ENCODE measurements at places on chromosomes 6 and 20.

DNA sequence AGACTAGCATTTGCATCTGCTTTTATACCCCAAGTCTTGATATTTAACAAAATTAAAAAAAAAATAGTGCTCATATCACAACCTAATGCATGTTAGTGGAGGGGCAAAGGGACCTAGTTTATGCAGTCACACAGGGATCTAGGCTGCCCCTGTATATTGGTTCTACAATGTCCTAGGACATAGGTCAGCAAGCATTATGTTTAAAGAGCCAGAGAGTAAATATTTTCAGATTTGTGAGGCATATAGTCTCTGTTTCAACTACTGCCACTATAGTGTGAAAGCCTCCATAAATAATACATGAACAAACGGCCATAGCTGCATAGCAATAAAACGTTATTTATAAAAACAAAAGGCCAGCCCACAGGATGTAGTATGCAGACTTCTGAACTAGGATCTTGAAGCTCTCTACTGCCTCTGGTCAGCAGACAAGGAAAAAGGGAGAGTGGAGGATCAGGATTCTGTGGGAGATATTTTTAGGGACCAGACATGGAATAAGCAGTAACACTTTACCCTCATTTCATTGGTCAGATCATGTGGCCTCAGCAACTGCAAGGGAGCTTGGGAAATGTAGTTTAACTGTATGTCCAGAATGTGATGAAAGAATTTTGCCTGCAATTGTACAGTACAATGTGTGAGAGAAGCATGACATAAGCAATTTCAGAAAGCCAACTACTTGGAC is 414.2 kb upstream of the SPTLC3 start:
- DNase-seq, result no peak

- DNase-seq, result no peak
Measured at GRCh38 chr6:27406085-27406484, 17.5 kb downstream of the ZNF391 start.

DNA sequence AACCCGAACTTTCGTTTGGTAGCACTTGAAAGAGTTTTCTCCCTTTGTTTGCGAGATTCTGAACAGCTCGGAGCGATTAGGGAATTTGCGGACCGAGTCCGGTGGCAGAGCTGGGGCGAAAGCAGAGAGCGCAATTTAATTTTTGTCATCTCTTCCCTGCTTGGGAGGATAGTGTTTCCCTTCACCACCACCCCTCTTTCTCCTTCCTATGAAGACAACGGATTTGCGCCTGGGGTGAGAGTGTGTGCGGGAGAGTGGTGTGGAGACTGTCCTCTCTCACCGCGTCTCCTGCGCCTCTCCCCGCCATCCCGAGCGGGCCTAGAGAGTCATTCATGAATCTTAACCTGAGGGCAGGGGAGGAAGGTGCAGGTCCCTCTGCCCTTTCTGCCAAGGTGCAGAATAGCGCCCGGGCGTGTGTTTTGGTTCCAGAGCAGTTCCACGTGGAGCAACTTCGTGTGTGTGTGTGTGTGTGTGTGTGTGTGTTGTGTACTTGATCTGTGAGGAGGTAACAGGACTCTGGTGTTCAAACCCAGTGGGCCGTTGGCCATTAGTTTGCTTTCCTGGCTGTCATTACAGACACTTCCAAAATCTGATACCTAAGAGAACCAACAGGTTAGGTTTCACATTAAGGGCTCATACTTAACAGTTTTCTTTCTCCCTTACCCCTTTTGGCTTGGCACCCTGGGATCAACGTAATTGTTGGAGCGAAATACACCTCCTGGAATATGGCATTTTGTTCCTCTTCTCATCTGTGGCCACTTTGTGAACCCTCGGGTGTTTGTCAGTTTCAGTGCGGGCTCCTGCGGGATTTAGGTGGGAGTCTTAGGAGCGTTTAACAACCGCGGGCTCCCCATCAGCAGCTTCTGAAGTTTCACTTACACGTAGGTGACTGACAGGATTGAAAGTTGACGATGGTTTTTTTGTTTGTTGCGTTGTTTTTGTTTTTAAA is 1.8 kb downstream of the EYA4 start:
- DNase-seq, result no peak

- peak; percentile 42 for DNase-seq
Measured at GRCh38 chr6:75526502-75527127, 33.0 kb upstream of the FILIP1 start.

DNA sequence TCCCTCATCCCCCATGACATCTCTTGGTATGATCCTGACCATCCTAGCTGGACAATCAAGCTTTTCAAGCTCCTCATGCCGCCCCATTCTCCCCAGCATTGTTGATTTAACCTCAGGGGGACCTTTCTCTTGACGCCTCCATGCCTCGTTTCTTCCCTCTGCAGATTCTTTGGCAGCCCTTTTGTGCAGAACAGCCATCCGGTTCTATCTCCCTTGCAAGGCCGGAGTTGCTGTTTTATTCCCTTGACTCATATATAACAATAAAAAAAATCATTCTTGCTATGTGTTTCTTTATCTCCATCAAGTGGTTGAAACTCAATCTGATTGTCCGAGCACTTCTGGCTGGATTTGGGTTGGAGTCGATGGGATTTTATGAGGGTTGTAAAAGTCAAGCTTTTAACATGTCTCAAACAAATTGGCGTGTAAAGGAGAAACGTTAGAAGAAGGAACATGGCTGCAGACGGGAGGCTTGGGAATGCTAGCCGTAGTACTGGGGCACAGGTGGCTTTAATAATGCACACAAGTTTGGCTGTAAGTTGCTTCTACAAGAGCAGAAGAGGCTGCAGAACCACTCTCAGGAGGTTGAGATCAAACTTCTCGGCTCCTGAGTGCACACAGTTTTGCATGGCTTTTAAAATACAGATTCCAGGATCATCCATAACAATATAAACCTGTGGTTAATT is 3.9 kb upstream of the SULF2 start:
- DNase-seq, result no peak

- no peak for DNase-seq
Measured at GRCh38 chr20:2794202-2794748, 6.2 kb downstream of the CPXM1 start.

DNA sequence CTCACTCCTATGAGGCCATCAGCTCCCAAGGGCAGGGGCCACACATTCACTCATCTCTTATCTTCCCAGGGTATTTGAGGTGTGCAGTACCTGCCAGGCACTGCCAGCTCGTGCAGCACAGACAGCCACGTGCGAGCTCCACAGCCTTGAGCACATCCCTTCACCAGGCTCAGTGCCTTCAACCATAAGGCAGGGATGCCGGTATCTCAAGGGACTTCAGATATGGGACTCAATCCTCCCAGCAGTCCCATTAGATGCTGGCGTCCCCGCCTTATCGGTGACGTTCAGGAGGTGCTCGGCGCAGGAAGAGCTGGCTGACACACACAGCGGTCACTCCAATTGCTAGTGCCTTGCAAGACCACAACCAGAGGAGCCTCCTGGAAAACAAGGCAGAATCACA is 47.0 kb downstream of the EZR start:
- no peak for DNase-seq

GRCh38 chr6:24574809-24575208 is 71.2 kb downstream of the KIAA0319 start:
- peak; percentile 20 for DNase-seq

DNA sequence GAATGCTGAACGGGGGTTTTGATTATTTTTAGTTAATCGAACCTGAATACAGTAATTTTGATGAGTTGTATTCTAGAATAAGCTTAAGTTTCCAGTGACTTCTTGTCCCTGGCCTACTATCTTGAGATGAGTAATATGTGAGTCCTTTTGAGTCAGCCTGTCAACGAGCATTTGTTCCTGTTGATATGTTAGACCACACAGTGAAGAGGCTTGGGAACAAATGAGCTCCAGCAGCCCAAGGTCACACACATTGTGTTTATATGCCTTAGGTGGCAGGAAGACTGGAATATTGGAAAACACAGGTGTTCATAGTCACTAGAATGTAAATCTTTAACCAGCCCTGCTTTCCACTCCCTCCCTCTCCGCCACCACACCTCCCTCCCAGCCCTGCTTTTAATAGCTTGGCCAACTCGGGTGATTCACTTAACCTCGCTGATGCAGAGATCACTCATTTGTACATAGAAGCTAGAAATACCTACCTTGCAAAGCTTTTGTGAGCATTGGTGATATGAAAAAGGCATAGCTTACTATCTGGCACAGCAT is 9.1 kb downstream of the SMPDL3A start:
- no peak for DNase-seq

- DNase-seq, result peak; percentile 82
Measured at GRCh38 chr6:24935366-24936152, at the start of gene RIPOR2. RIPOR2 (minus strand) TSS chr6:24935960; CDS start chr6:24935898, 62 bp downstream.

Measured in CD4-positive, alpha-beta T cell treated with Interferon alpha-2 for 1 hour (primary cell).